ENCODE measurements at places on chromosomes 6 and 20.

DNA sequence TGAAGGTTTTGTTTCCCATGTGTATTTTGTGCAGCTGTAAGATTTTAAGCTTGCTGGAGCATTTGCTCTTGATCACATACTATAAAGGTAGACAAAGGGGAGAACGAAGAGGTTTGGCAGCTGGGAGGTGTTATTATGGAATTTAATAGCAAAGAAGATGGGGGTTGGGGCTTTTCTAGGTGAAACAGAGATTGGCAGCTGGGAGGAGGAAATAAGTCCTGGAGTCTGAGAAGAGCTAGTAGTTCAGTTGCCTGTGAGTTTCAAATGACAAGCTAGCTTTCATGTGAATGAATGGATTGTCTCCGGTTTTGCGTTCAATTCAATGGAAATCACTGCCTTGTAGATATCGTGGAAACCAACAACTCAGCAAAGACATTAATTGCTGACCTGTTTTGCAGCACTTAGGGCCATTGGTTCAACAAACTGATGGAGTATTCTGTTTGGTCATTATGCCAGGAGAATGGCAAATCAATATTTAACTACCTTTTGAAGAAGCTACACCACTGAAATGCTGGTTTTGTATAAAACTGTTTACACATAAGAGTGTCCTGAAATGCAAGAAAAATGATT, 38.1 kb upstream of the FLRT3 start:
- DNase-seq: no peak

GRCh38 chr6:67475700-67476099, 1159.4 kb upstream of the ADGRB3 start:
- no peak for DNase-seq

DNA sequence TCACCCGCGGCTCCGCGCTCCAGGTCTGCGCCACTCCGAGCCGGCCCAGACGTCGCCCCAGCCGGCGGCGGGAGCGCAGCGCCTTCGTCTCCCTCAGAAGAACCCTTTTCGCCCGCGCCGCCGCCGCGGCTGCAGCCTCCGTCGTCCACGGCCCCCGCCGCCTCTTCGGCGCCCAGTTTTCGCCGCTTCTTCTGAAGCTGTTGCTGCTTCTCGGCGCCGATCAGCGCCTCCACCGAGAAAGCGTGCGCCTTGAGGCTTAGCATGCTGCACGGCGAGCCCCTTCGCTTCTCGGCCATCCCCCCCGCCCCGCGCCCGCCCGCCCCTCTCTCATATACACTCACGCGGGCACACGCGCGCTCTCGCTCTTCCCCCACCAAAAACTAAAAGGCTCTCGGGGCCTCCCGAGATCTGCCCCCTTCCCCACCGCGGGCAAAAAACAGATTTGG, 489 bp downstream of the TBX18 start:
- no peak for DNase-seq

GRCh38 chr20:51802170-51802751, at the start of gene SALL4:
SALL4 (minus strand) TSS chr20:51802521; CDS start chr20:51802408, 113 bp downstream.
- DNase-seq: no peak

DNA sequence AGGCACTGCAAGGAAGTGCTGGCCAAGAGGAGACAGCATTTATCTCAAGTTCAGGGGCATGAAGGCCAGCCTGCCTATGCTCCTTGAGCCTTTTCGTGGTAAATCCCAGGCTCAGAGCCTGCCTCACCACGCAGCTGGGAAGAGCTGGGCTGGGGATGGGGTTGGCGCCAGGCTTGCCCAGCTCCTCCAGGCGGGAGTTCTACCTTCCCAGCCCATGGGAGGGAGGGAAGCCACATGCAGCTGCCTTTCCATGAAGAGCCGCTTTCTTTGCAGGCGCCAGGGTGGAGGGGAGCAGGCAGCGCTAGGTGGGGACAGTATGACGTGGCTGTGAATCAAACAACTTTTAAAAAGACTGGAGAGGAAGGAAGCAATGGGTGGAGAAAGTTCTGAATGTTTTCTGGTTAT, 19.5 kb upstream of the SIRT5 start:
- DNase-seq: peak; percentile 42

- DNase-seq: no peak
Measured at GRCh38 chr6:42101186-42101657, 41.2 kb downstream of the C6orf132 start.

DNA sequence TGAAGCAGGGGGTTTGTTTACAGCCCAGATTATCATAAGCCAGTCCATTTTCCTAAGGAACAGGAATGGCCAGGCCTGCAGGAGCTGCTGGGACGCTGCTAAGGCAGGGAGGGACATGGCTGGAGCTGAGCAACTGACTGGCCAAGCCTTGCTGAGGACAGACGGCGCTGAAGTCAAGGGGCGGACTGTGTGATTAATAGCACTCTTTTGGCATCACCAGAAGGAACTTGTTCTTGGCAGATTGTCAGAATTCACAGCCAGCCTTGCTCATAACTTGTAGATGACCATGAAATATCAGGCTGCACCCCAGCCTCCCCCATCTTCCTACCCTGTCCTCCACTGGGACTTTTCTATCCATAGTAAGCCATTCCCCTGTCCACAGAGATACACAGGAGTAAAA, 218.8 kb upstream of the RNF24 start:
- DNase-seq: peak; percentile 69

GRCh38 chr6:113351173-113351834, 505.8 kb upstream of the MARCKS start:
- peak; percentile 85 for DNase-seq

GRCh38 chr6:119929121-119929520, 579.6 kb upstream of the MAN1A1 start:
- DNase-seq: no peak

GRCh38 chr6:134324766-134325165, 6.9 kb upstream of the SGK1 start:
- no peak for DNase-seq

GRCh38 chr6:20328266-20328923, 73.3 kb upstream of the E2F3 start:
- DNase-seq: peak; percentile 35
